ENCODE measurements at places on chromosomes 5 and 9.

DNA sequence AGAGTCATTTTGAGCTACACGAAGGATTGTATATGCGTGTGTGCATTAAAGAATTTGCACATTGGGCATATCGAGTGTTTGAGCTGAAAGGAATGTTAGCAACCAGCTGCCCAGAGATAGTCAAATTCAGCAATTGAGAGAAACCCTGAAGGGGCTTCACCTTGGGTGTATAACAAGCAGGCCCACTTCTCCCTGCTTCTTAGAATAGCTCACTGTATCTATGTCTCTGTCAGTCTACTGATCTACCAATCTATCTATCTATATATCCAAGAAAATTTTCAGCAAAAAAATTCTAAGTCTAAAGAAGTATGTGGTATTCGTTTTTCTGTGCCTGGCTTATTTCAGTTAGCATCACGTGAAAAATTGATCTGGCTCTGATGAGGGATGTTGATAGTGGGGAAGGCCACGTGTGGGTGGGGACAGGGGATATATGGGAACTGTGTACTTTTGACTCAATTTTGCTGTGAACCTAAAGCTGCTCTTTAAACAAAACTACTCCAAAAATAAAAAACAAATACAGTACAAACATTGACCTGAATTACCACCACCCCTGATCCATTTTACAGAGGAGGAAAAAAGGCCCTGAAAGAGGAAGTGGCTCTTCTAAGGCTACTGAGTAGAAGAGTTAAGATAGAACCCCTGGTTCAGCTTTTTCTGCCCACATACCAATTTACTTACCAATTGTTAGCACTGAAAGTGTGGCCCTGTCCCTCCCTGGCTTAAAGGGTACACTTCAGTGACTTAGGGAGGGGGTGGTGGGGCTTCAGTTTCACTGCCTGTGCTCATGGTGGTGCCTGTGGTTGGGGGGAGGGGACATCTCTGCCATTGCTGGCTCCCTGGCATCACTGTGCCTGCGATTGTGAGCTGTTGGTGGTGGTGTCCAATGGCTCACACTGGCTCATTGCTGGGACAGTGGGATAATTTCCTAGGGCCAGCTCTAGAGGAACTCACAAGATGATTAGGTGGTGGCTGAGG, 141.8 kb downstream of the DOCK2 start:
- no peak overlapping the region for H3K27ac ChIP-seq
- H3K36me3 ChIP-seq, result no peaks in the 10 kb centered on the region
- H3K4me3 ChIP-seq, result no peak overlapping the region
- no peak for DNase-seq

GRCh38 chr5:5799826-5800225, 377.3 kb downstream of the ICE1 start:
- H3K4me1 ChIP-seq, result peaks cover 13% of the 10 kb centered on the region
- H3K4me3 ChIP-seq, result no peak overlapping the region
- H3K27me3 ChIP-seq, result no peaks in the 10 kb centered on the region
- no peak overlapping the region for H3K27ac ChIP-seq

DNA sequence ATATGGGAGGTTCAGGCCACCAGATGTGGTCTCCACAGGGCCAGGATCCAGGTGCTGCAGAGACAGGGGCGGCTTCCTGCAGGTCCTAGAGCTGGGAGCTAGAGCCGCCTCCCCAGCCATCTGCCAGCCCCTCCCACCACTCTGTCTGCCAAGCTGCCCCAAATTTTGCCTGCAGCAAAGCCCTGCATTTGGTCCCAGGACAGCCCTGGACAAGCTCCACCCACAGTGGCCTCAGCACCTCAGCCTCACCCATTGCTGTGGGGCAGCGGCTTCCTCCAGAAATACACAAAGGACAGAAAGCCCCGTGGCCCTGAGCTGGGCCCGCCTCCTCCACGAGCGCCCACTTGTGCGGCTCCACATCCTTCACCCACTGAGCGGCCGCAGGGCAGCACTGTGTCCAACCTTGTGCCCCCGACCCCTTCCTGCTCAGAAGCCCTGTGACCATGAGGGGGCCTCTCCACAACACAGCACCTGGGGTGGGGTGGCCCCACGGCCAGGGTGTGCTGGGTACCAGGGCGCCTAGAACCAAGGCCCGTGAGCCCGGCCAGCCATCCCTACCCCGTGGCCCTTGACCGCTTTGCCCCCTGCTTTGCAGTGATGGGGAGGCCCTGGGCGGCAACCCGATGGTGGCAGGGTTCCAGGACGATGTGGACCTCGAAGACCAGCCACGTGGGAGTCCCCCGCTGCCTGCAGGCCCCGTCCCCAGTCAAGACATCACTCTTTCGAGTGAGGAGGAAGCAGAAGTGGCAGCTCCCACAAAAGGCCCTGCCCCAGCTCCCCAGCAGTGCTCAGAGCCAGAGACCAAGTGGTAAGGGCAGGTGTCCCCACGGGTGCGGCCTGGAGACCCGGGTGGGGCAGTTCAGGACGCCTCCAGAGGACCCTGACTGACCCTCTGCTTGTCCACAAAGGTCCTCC, 3.7 kb upstream of the AJM1 start:
- H3K27ac ChIP-seq, result no peak overlapping the region
- DNase-seq, result no peak
- peaks cover 5% of the 10 kb centered on the region for H3K27me3 ChIP-seq
- H3K4me1 ChIP-seq, result peaks cover 38% of the 10 kb centered on the region
- no peak overlapping the region for H3K4me3 ChIP-seq

GRCh38 chr9:136703276-136703860, 9.0 kb upstream of the DIPK1B start:
- H3K36me3 ChIP-seq, result no peaks in the 10 kb centered on the region
- no peak overlapping the region for H3K27ac ChIP-seq
- DNase-seq, result no peak
- no peak overlapping the region for H3K4me3 ChIP-seq
- no peaks in the 10 kb centered on the region for H3K4me1 ChIP-seq

GRCh38 chr9:14593406-14593805, 99.8 kb downstream of the ZDHHC21 start:
- H3K4me3 ChIP-seq, result no peak overlapping the region
- H3K36me3 ChIP-seq, result peaks cover 8% of the 10 kb centered on the region
- DNase-seq, result no peak
- no peak overlapping the region for H3K27ac ChIP-seq
- no peaks in the 10 kb centered on the region for H3K27me3 ChIP-seq

DNA sequence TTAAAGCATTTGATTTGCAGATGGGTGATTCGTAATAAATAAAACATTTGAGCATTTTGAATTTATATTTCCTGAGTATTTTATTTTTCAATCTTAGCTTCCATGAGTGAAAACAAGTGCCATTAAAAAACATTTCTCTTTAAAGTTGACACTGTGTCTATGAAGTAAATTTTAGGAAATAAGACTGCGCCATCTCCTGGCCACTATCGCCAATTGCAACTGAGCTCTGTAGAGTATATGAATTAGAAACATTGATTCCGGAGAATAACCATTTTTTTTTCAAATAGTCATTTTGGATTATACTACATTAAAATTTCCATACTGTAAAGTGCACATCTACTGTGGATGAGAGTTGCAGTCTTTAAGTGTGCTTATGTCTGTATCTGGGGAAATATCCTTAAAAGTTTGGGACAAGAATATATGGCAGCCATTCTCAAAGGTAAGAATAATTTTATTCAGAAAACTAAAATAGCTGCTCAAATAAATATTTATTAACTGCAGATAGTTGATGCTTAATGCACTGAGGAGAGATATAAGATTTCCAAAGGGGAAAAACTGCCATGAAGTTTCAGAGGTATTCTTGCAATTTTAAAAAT, 5.9 kb downstream of the DMRTA1 start:
- H3K36me3 ChIP-seq, result no peaks in the 10 kb centered on the region
- peak; percentile 66 for DNase-seq
- H3K4me3 ChIP-seq, result no peak overlapping the region
- peaks cover 1% of the 10 kb centered on the region for H3K4me1 ChIP-seq
- no peak overlapping the region for H3K27ac ChIP-seq
- H3K27me3 ChIP-seq, result no peaks in the 10 kb centered on the region

GRCh38 chr5:130975299-130975698, 189.8 kb downstream of the HINT1 start:
- H3K4me3 ChIP-seq, result no peak overlapping the region
- DNase-seq, result no peak
- H3K4me1 ChIP-seq, result no peaks in the 10 kb centered on the region
- H3K36me3 ChIP-seq, result no peaks in the 10 kb centered on the region

DNA sequence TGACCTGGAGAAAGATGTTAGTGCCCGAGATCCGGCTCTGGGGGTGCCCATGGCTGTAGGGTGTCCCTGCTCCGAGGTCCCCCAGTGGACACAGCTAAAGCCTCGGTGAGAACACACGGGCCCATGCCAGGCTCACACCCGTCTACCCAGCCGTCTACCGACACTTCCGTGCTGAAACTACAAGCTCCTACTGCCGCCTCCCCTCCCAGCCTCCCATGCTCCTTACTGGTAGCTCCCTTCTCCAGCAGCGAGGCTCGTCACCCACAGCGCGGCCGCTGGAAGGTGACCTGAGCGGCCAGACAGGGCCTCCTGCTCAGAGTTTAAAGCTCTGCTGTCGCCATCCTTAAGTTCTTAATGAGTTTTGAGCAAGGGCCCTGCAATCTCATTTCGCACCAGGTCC, 33.2 kb upstream of the CLPTM1L start:
- H3K27me3 ChIP-seq, result peaks cover 5% of the 10 kb centered on the region
- no peak overlapping the region for H3K27ac ChIP-seq
- H3K4me1 ChIP-seq, result peaks cover 13% of the 10 kb centered on the region
- H3K36me3 ChIP-seq, result no peaks in the 10 kb centered on the region
- DNase-seq, result no peak

- H3K36me3 ChIP-seq, result peaks cover 26% of the 10 kb centered on the region
- H3K4me3 ChIP-seq, result no peak overlapping the region
- H3K27ac ChIP-seq, result peak overlapping the region; percentile 88
- no peak for DNase-seq
- no peaks in the 10 kb centered on the region for H3K27me3 ChIP-seq
- H3K4me1 ChIP-seq, result peaks cover 73% of the 10 kb centered on the region
Measured at GRCh38 chr5:172420235-172420939, 33.9 kb downstream of the SH3PXD2B start.

- peaks cover under 1% of the 10 kb centered on the region for H3K4me1 ChIP-seq
- no peak overlapping the region for H3K4me3 ChIP-seq
- H3K27ac ChIP-seq, result no peak overlapping the region
- no peaks in the 10 kb centered on the region for H3K36me3 ChIP-seq
- no peaks in the 10 kb centered on the region for H3K27me3 ChIP-seq
Measured at GRCh38 chr5:124444147-124444775, 302.2 kb downstream of the ZNF608 start.

DNA sequence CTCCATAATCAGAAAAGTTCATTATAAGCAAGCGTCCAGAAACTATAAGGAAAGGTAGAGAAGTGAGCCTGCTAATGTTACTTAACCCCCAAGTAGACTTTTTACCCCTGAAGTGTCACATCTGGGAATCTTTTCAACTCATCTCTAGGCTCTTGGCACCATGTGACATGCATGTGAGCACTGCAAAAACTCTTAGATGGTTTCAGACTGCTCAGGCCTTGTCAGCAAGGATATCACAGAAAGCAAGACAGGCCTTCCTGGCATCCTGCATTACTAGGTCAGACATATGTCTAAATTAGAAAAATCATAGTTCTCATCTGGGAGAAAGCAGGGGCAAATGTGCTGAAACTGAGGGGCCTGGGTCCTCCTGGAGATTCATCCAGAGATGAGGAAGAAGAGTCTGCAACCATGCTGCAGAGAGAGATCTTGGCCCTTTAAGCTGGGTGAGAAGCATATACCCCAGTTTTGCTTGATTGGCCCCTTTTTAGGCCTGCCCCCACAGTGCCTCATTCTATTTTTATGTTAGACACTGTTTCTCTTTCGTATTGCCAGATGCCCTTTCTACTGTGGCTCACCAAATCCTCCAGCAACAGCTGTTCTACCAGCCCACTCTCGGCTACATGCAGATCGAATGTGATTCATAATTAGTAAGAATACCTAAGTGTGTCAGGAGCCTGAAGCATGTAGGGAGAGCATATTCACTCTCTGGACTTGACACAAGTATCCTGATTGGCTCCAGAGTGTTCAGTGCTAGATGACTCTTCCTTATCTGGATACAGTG, 19.0 kb downstream of the TMEM8B start:
- no peak overlapping the region for H3K27ac ChIP-seq
- H3K27me3 ChIP-seq, result no peaks in the 10 kb centered on the region
- no peak for DNase-seq
- H3K4me1 ChIP-seq, result peaks cover 10% of the 10 kb centered on the region
- no peak overlapping the region for H3K4me3 ChIP-seq

GRCh38 chr9:99592834-99593574, 228.7 kb upstream of the NR4A3 start:
- DNase-seq, result no peak
- no peak overlapping the region for H3K4me3 ChIP-seq
- no peaks in the 10 kb centered on the region for H3K27me3 ChIP-seq

- H3K4me1 ChIP-seq, result peaks cover 8% of the 10 kb centered on the region
- no peak for DNase-seq
- H3K27me3 ChIP-seq, result no peaks in the 10 kb centered on the region
- H3K36me3 ChIP-seq, result no peaks in the 10 kb centered on the region
- peak within 1 kb of the TSS; percentile 54 for H3K4me3 ChIP-seq
Measured at GRCh38 chr5:10307206-10308148, at the start of gene CMBL. Gene CMBL (minus strand): TSS chr5:10307902. CDS start chr5:10290762, 17,140 bp downstream.

GRCh38 chr9:82184524-82184923, 196.0 kb downstream of the SPATA31D1 start:
- DNase-seq, result no peak
- H3K4me3 ChIP-seq, result no peak overlapping the region
- no peaks in the 10 kb centered on the region for H3K4me1 ChIP-seq
- H3K36me3 ChIP-seq, result no peaks in the 10 kb centered on the region
- H3K27me3 ChIP-seq, result no peaks in the 10 kb centered on the region

GRCh38 chr5:35246411-35246810, 16.1 kb upstream of the PRLR start:
- H3K4me1 ChIP-seq, result peaks cover 11% of the 10 kb centered on the region
- DNase-seq, result peak; percentile 63
- no peaks in the 10 kb centered on the region for H3K36me3 ChIP-seq

DNA sequence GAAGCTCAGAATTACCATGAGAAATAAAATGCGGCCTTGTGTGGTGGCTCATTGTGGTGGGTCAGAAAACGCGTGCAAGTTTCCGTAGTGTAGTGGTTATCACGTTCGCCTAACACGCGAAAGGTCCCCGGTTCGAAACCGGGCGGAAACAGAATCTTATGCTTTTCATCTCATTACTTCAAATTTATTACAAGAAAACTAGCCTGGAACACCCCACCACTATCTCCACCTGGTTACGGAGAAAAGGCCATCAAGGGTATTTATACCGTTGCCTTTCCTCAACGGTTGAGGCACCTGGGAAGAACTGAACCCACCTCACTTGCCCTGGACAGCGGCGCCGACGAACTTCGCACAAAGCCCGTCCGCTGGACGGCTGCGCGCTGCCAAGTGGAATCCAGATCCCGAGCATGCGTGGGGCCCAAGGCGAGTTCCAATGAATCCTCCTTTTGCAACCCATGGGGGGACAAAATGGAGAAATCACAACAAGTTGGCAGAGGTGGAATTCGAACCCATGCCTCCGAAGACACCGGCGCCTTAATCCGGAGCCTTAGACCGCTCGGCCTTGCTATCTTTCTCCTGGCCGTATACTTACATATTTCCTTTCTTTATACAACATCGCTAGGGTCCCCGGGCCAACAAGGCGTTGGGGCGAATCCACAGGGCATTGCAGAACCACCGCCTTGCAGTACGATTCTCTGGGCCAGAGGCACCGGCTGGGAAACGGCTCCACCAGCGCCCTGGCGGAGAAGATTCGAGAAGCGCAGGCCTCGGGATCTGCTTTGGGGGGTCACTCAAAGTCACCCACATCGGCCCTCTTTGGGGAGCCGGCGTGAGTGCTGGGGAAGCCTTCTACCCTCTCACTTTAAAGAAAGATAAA, 16.9 kb downstream of the OR2V2 start:
- no peak overlapping the region for H3K4me3 ChIP-seq
- no peaks in the 10 kb centered on the region for H3K36me3 ChIP-seq
- H3K4me1 ChIP-seq, result peaks cover 26% of the 10 kb centered on the region
- DNase-seq, result no peak
- no peak overlapping the region for H3K27ac ChIP-seq
